ENCODE measurements at places on chromosomes 4 and X. TPM values are rescaled to one million over a fixed set of nuclear protein-coding genes. Genes with fewer than 3 reads are reported as not detected.

DNA sequence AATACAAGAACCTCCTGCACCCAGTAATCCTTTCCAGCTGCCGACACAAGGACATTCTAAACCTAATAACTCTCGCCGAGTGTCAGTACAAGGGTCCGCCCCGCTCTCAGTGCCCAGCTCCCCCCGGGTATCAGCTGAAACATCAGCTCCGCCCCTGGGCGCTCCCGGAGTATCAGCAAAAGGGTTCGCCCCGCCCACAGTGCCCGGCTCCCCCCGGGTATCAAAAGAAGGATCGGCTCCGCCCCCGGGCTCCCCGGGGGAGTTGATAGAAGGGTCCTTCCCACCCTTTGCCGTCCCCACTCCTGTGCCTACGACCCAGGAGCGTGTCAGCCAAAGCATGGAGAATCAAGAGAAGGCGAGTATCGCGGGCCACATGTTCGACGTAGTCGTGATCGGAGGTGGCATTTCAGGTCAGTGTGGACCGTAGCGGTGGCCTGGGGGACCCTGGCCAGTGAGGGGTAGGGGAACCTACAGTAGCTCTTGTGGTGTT is at the start of gene MAOA:
MAOA (plus strand) TSS at position 295 of the 490 bp plus-strand sequence; CDS start at position 338, 43 bp downstream.
- no peak for DNase-seq

DNA sequence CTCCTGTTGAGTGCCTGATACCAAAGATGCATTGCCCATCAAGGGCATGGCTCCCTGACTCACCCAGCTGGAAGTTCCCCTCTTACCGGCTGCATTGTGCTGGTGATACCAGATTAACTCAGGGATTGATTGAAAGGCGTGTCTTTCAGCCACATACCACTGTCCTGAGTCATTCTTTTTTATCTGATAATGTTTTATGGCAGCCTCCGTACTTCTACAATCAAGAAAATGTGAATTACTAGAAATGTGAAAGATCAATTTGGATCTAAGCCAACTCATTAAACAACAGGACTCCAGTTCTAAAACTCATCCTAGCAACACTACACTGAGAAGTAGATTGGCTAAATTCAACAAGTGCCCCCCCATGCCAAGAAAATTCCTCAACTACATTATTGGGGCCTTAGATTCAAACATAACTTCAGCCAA is 40.0 kb downstream of the TXK start:
- no peak for DNase-seq

DNA sequence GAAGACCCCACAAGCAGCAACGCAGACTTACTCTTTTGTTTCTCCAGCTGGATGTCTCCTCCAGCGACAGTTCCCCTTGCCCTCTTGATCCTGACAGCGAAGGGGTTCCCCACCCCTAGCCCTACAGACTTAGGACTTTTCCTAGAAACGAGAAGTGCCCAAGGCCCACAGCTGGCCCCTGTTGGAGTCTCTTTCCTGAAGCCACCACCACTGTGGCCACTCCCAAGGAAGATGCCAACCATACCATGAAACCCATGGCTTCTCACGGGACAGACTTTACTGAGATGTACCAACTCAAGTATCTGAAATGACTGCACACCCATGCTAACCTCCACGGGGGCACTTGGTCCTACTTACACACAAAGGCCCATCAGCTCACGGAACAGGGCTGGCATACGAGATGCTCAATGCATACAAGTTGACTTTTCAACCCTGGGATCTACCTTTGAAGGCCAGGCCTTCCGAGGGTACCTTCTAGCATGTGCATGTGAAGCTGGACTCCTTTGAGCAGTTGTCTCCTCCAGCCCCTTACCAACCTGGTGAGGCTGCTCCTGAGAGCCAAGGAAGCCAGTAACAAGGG is 924 bp upstream of the IRAK1 start:
- no peak for DNase-seq

DNA sequence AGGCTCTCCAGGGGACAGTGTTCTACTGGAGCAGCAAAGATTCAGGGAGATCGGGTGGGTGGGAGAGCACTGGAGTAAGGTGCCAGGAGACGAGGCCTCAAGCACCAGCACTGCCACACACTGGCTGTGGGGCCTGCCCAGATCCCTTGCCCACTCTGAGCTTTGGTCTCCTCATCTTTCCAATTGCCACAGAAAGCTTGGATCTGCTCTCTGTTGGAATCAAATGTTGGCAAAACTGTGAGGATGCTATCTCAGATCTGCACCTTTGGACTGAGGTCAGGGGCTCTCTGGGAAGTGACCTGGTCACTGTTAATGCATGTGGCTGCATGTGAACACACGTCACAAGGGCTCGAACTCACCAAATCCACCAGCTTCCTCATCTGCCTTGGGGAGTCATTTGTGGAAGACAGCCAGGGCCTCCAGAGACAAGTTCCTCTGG is 1.3 kb downstream of the RIPPLY1 start:
- DNase-seq, result no peak

DNA sequence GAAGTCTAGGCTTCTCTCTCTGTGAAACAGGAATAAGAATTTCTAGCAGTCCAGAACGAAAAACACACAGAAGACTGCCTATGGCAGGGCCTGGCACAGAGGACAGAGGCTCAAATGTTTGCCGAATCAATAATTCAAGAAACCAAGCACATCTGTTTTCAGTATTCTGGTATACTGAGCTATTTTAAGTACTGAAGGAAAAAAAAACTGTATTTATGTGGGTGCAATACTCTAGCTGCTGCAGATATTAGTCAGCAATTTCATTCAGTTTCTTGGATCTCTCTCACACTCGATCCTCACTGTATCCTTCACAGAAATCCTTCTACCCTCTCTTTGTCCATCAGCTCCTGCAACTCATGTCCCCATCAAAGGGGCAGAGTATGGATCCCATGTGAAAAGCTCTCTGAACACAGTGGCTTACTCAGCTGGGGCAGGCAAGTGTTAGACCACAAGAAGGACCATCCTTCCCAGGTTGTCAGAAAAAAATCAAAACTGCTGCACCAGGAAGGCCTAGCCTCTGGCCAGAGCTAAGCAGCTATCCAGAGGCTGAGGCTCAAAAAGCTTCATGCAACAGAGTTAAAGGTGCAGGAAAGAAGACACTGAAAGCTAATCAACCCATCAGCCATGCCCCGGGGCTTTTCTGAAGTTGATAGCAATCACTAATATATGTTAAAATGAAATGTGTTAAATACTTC is 9.1 kb upstream of the USO1 start:
- no peak for DNase-seq

GRCh38 chr4:184343502-184344177 is 126.0 kb upstream of the ENPP6 start:
- DNase-seq, result no peak

DNA sequence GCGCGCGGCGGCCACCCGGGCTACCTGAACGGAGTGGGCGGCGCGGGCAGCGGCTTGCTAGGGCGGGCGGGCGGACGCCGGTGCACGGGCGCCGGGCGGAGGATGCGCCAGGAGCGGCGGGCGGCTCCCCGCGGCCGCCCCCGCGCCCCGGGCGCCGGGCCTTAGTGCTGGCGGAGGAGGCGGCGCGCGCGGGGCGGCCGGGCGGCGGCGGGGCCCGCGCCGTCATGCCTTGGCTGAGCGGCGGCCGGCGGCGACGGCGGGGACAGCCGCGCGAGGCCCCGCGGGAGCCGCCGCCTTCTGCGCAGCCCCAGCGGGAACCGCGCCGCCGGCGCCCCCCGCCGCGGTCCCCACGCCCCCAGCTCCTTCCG is 48.2 kb downstream of the CLDN34 start:
- DNase-seq, result no peak

DNA sequence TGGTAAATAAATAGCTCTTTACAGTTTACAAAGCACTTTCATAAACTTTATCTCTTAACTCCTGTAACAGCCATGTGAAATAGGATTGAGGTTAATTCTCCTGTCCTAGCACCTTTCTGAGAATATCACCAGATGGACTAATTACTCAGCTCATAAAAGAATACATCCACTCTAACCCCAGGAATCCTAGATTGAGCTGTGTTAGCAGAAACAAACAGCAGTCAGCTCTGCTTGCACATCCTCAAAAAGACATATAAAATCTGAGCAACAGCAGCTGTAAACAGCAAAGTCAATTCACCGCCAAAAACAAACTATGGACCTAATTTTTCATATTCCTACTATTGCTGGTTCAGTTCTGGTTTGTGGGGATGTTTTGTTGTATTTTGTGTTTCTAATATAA is 182.8 kb downstream of the QDPR start:
- no peak for DNase-seq

GRCh38 chrX:129346574-129346973 is 176.7 kb downstream of the SMARCA1 start:
- DNase-seq, result no peak

- DNase-seq, result no peak
Measured at GRCh38 chr4:146340798-146341197, 126.5 kb downstream of the REELD1 start.

GRCh38 chr4:166655705-166656104 is 578.6 kb downstream of the SPOCK3 start:
- no peak for DNase-seq

GRCh38 chr4:120293341-120293740 is 226.7 kb upstream of the MAD2L1 start:
- no peak for DNase-seq

GRCh38 chr4:2009651-2010233 is 968 bp upstream of the NELFA start:
- DNase-seq, result no peak

DNA sequence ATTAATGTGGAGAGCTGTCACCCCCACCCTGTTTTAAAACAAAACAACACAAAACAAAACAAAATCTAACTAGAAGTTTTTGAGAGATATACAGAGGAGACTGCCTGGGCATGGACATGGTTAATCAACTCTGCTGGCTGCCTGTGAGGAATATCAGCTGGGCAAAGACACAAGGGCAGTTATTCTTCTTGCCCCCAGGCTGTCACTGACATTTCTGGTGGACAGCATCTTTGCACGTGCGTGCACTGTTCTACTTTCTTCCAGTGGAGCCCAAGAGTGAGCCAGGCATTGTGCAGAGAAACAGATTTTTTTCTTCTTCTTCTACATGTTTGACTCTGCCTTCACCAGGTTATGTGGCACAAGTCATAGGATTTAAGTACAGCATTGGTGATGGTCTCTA is 13.8 kb downstream of the IRS4 start:
- no peak for DNase-seq

GRCh38 chr4:44738615-44739014 is 12.3 kb upstream of the GNPDA2 start:
- DNase-seq, result no peak

- DNase-seq, result no peak
Measured at GRCh38 chr4:89712141-89712540, 124.8 kb downstream of the SNCA start.

DNA sequence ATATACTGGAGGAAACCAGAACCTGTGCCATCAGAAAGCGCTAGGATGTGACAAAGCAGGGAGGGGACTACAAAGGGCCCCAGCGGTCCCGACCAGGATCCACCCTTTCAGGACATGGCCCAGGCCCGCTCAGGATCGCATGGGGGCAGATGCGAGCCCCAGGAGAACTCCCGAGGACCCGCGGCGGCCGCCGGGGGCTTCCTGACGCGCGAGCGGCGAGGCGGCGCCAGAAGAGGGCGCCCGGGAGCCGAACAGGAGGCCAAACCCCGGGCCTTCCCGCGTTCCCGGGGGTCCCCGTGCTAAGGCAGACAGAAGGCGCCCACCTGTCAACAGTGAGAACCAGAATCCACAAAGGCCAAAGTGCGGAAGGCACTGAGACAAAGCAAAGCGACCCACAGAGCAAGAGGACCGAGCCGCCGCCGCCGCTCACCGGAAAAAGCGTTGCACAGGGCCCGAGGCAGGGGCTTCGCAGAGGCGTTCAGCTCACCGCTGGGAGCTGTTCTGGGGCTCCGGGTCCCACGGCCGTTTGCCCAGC is 7.3 kb upstream of the OPN1LW start:
- DNase-seq, result peak; percentile 46

- no peak for DNase-seq
Measured at GRCh38 chr4:106287353-106287969, 28.5 kb downstream of the TBCK start.

DNA sequence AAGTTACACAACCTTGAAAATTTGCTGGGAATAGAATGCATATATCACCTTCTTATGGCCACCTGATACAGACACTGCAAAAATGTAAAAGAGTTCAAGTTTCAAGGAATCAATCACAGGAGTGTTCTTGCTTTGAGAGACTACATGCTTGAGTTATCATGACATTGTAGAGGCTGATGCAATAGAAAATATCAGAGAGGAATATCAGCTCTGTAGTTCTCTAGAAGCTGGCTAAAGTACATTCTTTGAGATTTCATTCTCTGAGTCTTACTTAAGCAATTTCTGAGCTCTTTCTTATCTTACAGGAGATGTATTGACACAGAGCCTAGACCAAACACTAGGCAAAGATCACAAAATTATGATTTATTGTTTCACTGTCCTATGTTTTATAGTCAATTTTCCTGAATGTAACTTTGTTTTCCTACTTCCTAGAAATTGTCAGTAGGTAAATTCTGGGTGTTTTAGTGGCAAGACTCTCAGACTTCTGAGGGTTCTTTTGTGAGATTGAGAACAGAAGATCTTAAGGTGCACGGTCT is 152.1 kb upstream of the HPGD start:
- DNase-seq, result no peak

DNA sequence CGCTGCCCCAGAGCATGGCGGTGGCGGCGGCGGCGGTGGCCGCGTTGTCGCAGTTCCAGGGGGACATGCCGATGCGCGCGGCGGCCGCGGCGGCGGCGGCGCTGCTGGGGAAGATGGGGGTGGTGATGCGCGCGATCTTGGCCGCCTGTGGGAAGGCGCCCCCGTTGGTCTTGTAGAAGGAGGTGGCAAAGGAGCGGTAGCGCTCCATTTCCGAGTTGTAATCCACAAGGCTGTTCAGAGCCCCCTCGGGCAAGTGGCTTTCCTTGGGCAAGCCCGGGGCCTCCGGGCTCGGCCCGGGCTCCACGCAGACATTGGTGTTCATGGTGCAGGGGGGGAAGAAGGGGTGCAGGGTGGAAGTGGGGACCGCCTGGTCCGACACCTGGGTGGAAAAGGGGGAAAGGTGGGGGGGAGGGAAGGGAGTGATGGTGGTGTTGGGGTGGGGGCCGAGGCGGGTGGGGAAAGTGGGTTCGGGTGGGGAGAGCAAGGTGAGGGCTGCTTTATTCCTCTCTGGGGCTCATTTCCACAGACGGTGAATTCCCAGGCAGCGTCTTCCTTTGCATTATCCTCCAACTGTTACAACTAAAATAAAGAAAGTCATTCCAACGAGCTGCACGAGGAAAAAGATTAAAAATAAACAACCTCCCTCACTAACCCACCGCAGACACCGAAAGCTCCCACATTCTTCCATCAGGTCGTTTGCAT is 3.1 kb downstream of the CXXC4 start:
- no peak for DNase-seq

PRR32 gene
- not detected for polyA plus RNA-seq

GYPA gene
- 2.7 TPM for polyA plus RNA-seq

SMIM43 gene
- 0.53 TPM for polyA plus RNA-seq

SATL1 gene
- polyA plus RNA-seq, result 0.40 TPM

TLL1 gene
- polyA plus RNA-seq, result 2.7 TPM

NIPAL1 gene
- polyA plus RNA-seq, result 13.9 TPM

CCKAR gene
- polyA plus RNA-seq, result 0.05 TPM

TLR8 gene
- 0.17 TPM for polyA plus RNA-seq

NAP1L2 gene
- polyA plus RNA-seq, result 4.5 TPM

USP11 gene
- 123 TPM for polyA plus RNA-seq

MAGEA8 gene
- polyA plus RNA-seq, result 0.14 TPM

COX7B2 gene
- polyA plus RNA-seq, result not detected

MPC1L gene
- not detected for polyA plus RNA-seq
